ENCODE measurements at places on chromosomes 6 and 20. TPM values are rescaled to one million over a fixed set of nuclear protein-coding genes. Genes with fewer than 3 reads are reported as not detected.
A peak's percentile ranks its signal among the peaks of the same experiment; 100 is the strongest.

LSM14B gene
- total RNA-seq: 51.6 TPM

POLR1C gene
- 14.7 TPM for total RNA-seq

- H3K4me3 ChIP-seq: no peak overlapping the region
- no peaks in the 10 kb centered on the region for H3K36me3 ChIP-seq
- no peak overlapping the region for H3K27ac ChIP-seq
- DNase-seq: peak; percentile 21
Observed at GRCh38 chr6:40715570-40716403, 128.6 kb upstream of the LRFN2 start.

DNA sequence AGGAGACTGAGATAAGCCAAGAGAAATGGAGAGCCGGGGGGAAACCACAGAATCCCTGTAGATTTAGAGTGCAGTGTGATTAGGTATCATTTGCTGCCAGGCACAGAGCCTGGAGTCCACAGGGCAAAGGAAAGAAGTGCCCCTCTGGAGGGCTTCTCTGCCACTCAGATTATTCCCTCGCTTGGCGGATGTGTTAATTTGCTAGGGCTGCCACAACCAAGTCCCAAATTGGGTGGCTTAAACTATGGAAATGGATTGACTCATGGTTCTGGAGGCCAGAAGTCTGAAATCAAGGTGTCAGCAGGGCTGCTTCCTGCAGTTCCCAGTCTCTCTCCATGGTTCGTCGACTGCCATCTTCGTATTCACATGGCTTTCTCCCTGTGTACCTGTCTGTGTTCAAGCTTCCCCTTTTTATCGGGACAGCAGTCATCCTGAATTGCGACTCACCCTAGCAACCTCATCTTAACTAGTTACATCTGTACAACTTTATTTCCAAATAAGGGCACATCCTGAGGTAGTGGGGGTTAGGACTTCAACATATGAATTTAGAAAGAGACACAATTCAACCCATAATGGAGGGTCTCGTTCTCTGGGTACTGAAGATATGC, 122.2 kb downstream of the ANKRD60 start:
- no peak overlapping the region for H3K27ac ChIP-seq
- DNase-seq: no peak
- no peaks in the 10 kb centered on the region for H3K36me3 ChIP-seq
- H3K4me1 ChIP-seq: no peaks in the 10 kb centered on the region
- no peak overlapping the region for H3K4me3 ChIP-seq

DNA sequence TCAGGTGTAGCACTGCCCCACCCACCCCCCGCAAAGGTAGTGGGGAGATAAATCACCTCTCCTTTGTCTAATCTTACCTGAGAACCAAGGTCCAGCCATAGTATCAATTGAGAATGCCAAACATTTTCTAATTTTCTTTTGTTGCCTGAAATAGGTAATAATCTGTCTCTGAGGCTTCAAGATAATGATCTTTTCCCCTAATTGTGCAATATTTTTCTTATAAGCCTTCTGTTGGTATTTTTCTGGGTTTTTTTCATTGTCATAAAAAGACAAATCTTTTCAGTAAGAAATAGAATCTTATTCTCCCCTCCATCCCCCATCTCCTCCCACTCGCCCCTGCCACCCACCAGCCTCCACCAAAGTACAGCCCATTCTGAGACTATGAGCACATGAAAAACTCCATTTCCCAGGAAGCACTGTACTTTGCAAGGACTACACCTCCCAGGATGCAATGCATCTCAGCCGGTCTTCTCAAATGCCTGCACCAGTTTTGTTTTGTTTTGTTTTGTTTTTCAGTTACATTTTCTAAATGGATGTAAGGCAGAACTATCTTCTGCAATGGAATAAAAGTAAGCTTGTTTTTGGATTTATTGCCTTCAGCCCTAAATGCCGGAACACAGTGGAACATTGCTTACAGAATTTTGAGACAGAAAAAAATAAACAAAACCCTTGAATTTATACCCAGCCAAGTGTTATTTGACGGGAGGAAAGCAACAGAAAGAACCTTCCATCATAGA, 268.0 kb downstream of the TFAP2A start:
- H3K4me1 ChIP-seq: no peaks in the 10 kb centered on the region

DNA sequence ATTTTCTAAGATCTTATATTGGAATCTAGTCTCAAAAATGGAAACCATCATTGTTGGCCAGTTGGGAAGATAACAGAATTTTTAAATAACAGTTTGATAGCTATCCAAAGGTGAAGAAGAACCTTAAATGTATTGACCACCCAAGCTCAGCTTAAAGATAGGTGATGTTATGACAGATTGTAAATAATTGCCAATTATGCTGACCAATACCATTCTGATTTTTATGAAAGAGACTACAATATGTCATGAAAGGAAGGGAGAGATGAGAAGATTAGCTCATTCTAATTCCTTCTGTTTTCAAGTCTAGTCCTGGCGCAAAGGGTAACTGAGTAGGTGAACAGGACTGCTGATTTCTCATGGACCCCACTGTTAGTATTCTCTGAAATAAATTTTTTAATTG, 5.7 kb upstream of the TAB2 start:
- peaks cover 8% of the 10 kb centered on the region for H3K4me1 ChIP-seq
- H3K27me3 ChIP-seq: peaks cover 17% of the 10 kb centered on the region
- no peak for DNase-seq
- H3K27ac ChIP-seq: no peak overlapping the region
- no peaks in the 10 kb centered on the region for H3K36me3 ChIP-seq

DNA sequence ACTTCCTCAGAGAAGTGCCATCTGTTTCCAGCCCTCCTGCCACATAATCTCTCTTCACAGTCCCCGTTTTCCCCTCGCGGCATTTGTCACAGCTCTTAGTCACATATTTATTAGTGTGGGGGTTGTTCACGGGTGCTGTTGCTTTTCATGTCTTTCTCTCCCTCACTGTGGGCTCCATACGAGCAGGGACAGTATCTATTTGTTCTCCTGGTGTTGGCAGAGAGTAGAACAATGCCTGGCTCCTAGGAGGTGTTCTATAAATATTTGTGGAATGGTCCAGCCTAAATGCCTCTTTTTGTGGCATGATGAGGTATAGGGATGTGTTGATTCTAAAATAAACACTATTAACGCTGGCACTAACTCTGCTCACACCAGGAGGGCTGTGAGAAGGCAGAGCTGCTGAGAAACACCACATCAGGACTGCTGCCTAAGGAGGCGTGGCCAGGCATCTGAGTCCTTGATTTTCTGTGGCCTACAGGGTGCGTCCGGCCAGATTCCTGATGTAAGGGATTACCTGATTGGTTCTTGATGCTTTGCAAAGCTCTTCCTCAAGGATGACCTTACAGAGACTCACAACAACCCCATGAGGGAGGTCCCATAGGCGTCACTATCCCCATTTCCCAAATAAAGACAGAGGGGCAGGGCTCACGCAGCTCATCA, 219.8 kb upstream of the ARID1B start:
- peak overlapping the region; percentile 25 for H3K27ac ChIP-seq
- H3K4me3 ChIP-seq: peak overlapping the region; percentile 17
- no peaks in the 10 kb centered on the region for H3K36me3 ChIP-seq

- DNase-seq: no peak
- H3K27me3 ChIP-seq: no peaks in the 10 kb centered on the region
- H3K36me3 ChIP-seq: no peaks in the 10 kb centered on the region
- no peak overlapping the region for H3K4me3 ChIP-seq
Observed at GRCh38 chr6:39696986-39697788, 28.0 kb downstream of the KIF6 start.

DNA sequence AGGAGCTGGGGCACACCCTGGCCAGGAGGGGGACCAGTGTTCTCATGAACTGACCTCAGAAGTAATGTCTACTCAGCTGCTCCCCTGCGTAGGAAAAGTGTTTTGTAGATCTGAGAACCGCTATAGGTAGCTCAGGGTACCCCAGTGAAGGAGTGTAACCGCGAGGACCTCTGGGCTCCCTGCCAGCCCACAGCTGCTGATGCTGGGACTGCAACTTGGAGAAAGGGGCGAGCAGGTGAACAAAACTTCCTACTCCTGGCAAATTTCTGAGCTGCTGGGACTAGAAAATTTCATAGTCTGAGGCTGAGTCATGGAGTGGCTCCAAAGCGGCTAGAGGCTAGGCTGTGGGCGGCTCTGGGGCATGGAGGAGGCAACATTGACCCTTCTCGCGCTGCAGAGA, 51.9 kb downstream of the PYGB start:
- no peaks in the 10 kb centered on the region for H3K27me3 ChIP-seq
- peaks cover 48% of the 10 kb centered on the region for H3K4me1 ChIP-seq
- H3K36me3 ChIP-seq: peaks cover 47% of the 10 kb centered on the region
- DNase-seq: no peak
- no peak overlapping the region for H3K4me3 ChIP-seq
- H3K27ac ChIP-seq: peak overlapping the region; percentile 2

GRCh38 chr20:8225658-8226057, 93.6 kb downstream of the PLCB1 start:
- H3K4me1 ChIP-seq: peaks cover 4% of the 10 kb centered on the region
- no peaks in the 10 kb centered on the region for H3K36me3 ChIP-seq
- H3K27ac ChIP-seq: no peak overlapping the region
- H3K4me3 ChIP-seq: no peak overlapping the region

GRCh38 chr6:50925981-50926380, 107.3 kb downstream of the TFAP2B start:
- no peak overlapping the region for H3K4me3 ChIP-seq
- no peak overlapping the region for H3K27ac ChIP-seq
- H3K36me3 ChIP-seq: no peaks in the 10 kb centered on the region
- DNase-seq: no peak

DNA sequence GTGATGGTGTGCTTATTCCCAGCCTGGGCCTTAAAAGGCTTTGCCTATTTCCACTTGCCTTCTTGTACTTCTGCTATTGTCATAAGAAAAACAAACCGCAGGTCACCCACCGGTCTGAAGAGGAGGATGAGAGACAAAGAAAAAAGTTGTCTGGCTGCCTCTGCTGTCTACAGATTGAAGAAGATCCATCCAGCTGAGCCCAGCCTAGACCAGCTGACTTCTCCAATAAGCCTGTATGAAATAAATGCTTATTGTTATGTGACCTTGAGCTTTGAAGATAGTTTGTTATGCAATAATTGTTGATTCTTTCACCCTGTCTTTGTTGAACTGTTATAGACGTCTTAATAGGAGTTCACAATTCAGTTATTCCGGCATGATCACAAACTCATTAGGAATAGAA, 223.8 kb upstream of the PRSS16 start:
- no peak overlapping the region for H3K27ac ChIP-seq
- H3K4me1 ChIP-seq: peaks cover 16% of the 10 kb centered on the region
- H3K27me3 ChIP-seq: no peaks in the 10 kb centered on the region
- H3K36me3 ChIP-seq: no peaks in the 10 kb centered on the region
- DNase-seq: no peak
- no peak overlapping the region for H3K4me3 ChIP-seq
